ENCODE measurements at places on chromosomes 3 and 15. TPM values are rescaled to one million over a fixed set of nuclear protein-coding genes. Genes with fewer than 3 reads are reported as not detected.

ZWILCH gene
- 49.5 TPM for polyA plus RNA-seq

C15orf61 gene
- 5.9 TPM for polyA plus RNA-seq

CACNA2D2 gene
- 4.7 TPM for polyA plus RNA-seq

SCN11A gene
- polyA plus RNA-seq: 0.05 TPM

ATR gene
- polyA plus RNA-seq: 28.4 TPM

PLA2G4E gene
- polyA plus RNA-seq: not detected

GRCh38 chr15:90376789-90377188 lies 11.3 kb upstream of the IQGAP1 start:
- DNase-seq: no peak

DNA sequence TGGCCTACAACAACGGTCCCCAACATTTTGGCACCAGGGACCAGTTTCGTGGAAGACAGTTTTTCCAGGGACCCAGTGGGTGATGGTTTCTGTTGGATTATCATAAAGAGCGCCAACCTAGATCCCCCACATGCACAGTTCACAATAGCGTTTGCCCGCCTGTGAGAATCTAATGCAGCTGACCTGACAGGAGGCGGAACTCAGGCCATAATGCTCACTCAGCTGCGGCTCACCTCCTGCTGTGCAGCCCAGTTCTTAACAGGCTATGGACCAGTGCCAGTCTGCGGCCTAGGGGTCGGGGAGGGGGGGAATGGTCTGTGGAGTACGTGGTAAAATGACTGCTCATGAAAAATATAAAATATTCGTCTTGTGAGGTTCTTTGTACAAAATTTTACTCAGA lies 518.5 kb upstream of the CADM2 start:
- DNase-seq: no peak

DNA sequence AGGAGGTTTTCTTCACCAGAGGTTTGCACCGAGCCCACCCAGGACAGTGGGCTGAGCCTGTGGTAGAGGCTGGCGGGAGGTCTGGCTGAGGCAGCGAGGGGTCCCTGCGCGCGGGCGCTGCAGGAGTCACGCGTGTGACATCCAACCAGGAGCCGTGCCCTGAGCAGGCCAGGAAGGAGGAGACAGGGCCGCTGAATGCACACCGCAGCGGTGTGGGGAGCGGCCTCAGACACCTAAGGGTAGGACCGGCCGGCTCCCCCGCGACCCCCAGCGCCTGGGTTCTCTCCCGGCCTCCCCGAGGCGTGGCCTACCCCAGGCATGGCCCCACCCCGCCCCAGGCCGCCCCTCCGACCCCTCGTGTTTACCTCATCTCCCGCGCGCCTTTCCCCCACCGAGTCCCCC lies 412 bp downstream of the SLC41A3 start:
- DNase-seq: peak; percentile 65

- no peak for DNase-seq
Observed at GRCh38 chr3:147574621-147575020, 165.5 kb downstream of the ZIC1 start.

DNA sequence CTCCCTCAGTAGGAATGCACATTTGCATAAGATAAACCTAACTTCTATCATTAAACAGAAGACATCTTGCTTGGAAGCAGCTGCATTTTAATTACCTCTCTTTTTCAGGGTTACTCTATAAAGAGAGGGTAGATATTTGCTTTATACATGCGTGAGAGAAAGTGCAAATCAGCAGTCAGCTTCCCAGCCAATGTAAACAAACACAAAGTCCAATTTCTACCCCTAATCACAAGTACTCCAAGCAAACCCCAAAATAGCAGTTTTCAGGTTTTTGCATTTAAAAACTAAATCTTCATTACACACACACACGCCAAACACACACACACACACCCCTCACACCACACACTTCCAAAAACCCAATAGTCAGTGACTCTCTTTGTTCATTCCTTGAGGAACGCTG lies 303.9 kb upstream of the ALCAM start:
- no peak for DNase-seq

DNA sequence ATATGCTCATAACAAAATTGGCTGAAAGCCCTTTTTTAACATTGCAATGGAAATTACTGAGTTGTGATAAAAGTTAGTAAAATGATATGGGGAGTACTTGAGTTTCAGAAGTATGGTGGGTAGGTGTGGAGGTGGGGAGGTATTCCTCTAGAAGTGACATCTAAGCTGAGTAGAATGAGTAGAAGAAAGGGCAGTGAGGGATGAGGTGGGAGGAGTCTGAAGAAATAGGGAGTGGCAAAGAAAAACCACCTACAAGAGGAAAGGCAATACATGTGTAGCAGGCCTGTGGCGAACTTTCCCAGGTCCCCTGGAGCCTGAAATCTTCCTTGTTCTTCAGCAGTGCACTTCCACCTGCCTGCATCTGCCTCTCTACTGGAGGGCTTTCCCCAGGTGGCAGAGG lies 52.8 kb upstream of the DIPK2A start:
- no peak for DNase-seq

- no peak for DNase-seq
Observed at GRCh38 chr15:98938105-98938417, 69.5 kb downstream of the PGPEP1L start.

DNA sequence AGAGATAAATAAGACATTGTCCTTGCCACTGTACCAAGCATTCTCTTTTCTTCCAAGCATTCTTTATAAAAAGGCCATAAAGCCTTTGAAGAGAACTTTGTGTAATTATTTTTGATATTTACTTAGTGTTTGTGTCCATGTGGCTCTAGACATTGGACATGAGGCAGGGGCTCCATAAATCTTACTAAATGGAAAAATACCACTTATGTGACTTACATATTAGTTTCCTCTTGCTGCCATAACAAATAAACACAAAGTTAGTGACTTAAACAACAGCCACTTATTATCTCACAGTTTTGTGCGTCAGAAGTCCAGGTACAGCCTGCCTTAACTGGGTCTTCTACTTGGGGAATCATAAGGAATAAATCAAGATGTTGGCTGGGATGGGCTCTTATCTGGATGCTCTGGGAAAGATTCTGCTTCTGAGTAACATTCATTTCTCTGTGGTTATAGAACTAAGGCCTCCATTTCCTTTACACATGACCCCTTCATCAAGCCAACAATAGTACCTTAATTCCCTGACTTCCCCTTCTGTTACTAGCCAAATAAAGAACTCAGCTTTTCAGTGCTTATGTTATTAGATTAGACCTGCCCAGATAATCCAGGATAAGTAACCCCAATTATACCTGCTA lies 59.9 kb upstream of the COL8A1 start:
- no peak for DNase-seq

DNA sequence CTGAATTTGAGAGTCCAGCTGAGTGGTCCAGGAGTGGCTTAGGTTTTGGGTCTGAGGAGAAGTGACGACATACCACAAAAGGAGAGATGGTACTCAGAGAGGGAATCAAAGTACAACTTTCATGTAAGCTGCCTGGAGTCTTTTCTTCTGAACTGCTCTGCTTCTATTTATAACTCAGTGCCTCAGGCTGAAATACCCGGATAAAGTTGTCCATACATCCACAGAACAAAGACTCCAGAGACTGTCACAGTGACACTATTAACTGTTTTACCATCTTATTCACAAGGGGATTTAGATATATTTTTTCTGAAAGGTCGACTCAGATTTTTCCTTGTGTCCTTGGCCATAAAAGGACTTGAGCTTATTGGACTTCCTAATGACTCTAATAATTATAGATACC lies 264.3 kb upstream of the DNAJC19 start:
- DNase-seq: no peak

DNA sequence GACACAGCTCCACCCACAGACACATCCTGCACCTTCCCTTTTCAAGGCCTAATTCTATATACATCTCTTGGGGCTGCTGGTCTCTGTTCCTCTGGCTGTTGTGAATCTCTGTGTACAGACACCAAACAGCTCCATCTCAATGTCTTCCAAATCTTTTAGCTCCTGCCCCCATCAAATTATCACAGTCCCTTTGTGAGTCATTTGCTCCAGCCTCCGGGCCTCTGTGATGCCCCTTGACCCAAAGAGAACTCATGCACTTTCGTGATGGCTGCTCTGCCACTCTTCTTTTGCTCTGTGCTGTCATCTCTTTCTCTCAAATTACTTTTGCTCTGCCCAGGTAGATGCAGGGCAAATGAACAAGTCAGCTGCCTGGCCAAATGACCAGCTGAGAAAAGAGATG lies 369.0 kb upstream of the CDIN1 start:
- no peak for DNase-seq

DNA sequence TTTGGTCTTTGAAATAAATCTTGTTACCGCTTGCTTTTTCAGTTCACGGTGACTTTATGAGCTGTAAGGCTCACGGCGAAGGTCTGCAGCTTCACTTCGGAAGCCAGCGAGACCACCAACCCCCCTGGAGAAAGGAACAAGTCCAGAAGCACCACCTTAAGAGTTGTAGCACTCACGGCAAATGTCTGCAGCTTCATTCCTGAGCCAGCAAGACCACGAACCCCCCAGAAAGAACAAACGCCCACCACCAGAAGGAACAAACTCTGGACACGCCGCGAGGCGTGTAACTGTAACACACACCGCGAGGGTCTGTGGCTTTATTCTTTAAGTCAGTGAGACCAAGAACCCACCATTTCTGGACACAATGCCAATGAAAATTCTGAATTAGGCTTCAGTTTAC lies 28.8 kb downstream of the GOLGA6A start:
- no peak for DNase-seq

DNA sequence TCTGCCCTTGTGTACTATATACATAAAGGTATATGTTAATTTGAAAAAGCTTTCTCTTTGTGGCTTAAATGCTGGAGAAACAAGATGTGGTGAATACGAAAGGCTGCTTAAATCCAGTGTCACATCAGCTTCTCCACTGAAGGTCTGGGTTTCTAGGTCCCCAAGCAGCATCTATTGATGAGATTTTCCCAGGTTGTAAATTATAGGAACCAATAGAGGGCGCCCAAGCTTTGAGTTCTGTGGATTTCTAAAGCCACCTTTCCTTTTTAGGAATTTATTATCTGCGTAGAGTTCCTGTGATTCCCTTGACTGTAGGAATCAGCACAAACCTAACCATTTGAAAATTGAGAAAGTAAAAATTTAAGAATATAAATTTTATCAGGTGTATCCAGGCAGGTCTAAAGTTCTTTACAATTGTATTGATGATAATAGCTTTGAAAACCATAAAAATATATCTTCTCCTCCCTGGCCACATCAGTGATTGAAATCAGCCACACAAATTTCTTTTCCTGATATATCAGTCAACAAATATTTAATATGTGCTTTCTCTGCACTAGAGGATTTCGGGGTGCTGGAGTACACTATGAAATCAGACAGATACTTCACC lies 88.3 kb upstream of the ADAMTSL3 start:
- peak; percentile 87 for DNase-seq

DNA sequence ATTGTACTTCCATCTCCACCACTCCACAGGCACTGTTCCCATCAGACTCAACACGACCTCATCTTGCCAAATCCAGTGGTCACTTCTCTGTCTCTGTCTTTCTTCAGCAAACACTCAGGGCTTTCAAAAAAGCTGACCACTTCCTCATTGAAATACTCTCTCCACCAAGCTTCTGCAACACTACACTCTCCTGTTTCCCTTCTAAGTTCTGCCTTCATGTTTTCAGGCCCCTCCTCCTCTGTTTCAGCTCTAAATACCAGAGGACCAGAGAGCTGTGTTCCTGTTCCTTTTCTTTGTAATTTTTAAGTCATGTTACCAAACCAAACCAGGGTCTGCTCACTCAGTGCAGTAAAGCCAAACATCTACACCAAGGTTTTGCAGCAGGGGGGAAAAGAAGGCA lies 33.8 kb upstream of the ACP3 start:
- DNase-seq: peak; percentile 34

DNA sequence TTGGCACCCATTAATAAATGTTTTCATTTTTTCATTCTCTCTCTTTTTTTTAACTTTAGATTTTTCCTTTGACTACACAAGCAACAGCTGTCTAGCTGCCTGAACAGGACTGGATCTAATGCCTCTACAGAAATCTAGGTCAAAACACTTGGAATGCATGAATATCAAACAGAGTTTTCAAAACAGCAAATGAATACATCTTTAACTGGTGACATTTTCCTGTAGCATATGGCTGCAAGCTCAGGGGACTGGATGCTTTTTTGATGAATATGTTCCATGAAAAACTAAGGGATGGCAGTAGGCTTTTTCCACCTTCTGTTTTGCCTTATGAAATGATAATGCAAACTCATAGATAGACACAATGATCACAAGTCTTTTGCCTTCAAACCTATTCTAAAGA lies 661.7 kb downstream of the MCTP2 start:
- DNase-seq: no peak

GRCh38 chr3:16090706-16091105 lies 83.8 kb upstream of the GALNT15 start:
- DNase-seq: no peak

- no peak for DNase-seq
Observed at GRCh38 chr15:22955544-22956119, 24.5 kb downstream of the CYFIP1 start.

GRCh38 chr15:57675481-57676181 lies 30.9 kb upstream of the POLR2M start:
- no peak for DNase-seq

- DNase-seq: no peak
Observed at GRCh38 chr3:28495301-28495700, 146.7 kb upstream of the AZI2 start.

DNA sequence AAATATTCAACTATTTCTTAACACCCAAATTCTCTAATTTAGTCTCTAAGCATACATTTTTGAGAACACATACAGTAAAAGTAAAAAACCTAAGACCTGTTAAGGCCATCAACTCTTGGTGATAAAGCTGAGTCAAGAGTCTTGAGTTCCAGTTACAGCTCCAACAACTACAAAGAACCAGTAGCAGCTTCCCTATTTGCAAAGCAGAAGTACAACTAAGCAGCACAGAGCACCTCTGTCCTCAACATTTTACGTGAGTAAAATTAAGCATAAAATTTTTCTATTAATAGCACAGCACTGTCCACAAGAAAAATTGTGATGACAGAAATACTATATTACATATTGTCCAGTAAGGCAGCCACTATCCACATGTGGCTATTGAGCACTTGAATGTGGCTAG lies 4.4 kb downstream of the PCOLCE2 start:
- DNase-seq: no peak

DNA sequence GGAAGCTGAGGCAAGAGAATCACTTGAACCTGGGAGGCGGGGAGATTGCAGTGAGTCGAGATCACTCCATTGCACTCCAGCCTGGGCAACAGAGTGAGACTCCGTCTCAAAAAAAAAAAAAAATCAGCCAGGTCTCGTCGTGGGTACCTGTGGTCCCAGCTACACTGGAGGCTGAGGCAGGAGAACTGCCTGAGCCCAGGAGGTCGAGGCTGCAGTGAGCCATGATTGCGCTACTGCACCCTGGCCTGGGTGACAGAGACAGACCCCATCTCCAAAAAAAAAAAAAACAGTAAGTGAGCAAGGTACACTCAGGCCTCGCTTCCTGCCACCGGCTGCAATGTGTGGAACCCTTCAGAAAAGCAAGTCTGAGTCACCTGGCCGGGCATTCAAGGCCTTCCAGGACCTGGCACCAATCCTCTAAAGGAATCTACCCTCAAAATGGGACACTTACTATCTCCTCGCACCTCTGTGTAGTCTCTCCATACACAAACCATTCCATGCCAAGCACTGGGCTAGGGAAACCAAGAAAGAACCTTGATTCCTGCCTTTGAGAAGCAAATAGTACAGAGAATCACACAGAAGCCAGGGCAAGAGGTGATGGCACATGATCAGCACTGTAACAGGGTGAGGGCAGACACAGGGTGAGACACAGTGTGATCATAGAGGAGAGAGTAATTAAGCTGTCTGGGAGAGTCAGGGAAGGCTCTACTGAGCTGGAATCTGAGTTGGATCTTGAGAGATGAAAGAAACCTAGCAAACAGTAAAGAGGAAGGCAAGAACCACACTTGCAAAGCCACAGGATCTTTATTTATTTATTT lies 9.7 kb downstream of the SCAMP2 start:
- DNase-seq: no peak

Data from GM23338 (cell line).